ENCODE measurements at places on chromosomes 2 and 18.

GRCh38 chr2:241179899-241180298 lies 8.6 kb upstream of the ANO7 start:
- no peak for DNase-seq

DNA sequence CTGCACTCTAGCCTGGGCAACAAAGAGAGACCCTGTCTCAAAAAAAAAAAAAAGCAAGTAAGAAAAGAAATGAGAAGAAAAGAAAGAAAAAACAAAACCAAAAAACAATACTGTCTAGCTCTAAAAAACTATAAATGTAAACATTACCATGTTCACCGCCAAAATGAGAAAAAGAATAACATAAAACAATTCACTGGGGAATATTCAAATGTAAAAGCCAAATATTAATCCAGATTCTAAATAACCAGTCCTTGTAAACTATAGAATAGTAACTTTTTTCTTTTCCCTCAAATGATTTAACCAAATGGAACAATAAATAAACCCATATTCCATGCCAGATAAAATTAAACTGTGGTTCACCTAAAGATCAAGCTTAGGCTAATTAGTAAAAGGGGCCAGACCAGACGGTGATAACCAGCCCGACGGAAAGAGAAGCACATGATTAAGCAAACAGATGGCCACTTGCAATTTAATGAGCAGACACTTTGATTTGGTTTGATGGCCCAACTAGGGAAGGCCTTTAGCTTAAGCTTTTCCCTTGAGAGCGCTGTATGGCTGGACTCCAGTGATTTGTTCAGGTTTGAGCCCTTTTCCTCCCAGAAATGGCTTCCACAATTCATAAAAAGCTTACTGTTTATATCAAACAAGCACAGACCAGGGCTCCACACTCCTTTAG lies 39.4 kb upstream of the ZNF397 start:
- no peak for DNase-seq

GRCh38 chr2:18363348-18363747 lies 197.1 kb downstream of the RDH14 start:
- no peak for DNase-seq

DNA sequence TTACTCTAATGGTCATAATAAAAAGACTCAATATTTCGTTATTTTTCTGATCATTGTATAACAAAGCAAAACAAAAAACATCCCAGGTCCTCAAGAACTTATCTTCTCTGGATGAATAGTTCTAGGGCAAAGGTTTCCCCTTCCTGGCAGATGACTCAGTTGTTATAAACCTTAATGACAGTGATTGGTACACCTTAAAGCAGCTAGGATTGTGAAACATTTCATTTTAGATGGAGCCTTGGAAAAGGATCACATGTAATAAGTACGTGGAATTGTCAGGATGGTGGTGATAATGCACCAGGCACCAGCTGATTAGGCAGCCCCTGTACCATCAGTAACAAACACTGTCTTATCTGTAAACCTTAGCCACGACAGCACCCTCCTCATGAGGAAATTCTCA lies 47.2 kb downstream of the MEP1B start:
- no peak for DNase-seq

DNA sequence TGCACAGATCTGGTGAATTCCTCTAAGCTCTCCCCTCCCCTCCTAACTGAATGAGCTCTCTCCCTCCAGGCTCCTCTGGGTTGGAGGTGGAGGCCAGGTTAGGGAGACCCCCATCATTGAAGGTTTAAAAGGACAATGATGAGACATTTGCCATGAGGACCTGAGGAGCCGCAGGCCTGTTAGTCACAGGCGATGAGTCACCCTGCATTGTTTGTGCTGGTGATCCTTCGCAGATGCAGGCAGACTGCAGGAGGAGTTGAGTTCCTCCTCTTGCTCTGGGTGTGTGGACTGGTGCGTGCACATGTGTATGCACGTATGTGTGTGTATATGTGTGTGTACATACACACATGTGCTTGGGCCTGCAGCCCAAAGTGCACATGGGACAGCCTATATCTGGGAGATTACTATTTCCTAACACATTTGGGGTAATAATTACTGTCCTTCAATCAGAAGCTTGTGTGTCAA lies 42.0 kb downstream of the MCFD2 start:
- DNase-seq: no peak

DNA sequence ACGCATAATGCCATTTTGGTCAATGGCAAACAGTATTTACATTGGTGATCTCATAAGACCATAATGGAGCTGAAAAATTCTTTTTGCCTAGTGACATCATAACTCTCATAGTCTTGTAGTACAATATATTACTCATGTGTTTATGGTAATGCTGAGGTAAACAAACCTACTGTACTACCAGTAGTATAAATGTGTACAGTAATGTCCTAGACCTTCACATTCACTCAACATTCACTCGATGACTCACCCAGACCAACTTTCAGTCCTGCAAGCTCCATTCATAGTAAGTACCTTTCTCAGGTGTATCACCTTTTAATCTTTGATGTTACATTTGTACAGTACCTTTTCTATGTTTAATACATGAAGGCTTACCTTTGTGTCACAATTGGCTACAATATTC lies 558.2 kb upstream of the PIK3C3 start:
- no peak for DNase-seq

Data from activated T-helper 9 cell treated with anti-CD3 and anti-CD28 coated beads, Interleukin-2, amount 50 U/mL, for 16 hours (primary cell).